Bladder microvascular endothelial cell (primary cell): ENCODE measurements at places on chromosomes 7 and 10. TPM values are rescaled to one million over a fixed set of nuclear protein-coding genes. Genes with fewer than 3 reads are reported as not detected.

Gene MEST
- 1.1 and 3.2 TPM in 2 replicates for total RNA-seq

Gene SLC25A28
- 11.8 and 17.1 TPM in 2 replicates for total RNA-seq

Gene MRM2
- 11.7 and 13.5 TPM in 2 replicates for total RNA-seq

Gene SNCG
- total RNA-seq, result 111 and 131 TPM in 2 replicates

Gene ACSL5
- total RNA-seq, result 35.8 and 58.8 TPM in 2 replicates

Gene DGKB
- not detected in 2 replicates for total RNA-seq
